ENCODE measurements at places on chromosomes 13 and 19.

GRCh38 chr13:44368062-44368591 is 5.5 kb upstream of the SERP2 start:
- DNase-seq = no peak

DNA sequence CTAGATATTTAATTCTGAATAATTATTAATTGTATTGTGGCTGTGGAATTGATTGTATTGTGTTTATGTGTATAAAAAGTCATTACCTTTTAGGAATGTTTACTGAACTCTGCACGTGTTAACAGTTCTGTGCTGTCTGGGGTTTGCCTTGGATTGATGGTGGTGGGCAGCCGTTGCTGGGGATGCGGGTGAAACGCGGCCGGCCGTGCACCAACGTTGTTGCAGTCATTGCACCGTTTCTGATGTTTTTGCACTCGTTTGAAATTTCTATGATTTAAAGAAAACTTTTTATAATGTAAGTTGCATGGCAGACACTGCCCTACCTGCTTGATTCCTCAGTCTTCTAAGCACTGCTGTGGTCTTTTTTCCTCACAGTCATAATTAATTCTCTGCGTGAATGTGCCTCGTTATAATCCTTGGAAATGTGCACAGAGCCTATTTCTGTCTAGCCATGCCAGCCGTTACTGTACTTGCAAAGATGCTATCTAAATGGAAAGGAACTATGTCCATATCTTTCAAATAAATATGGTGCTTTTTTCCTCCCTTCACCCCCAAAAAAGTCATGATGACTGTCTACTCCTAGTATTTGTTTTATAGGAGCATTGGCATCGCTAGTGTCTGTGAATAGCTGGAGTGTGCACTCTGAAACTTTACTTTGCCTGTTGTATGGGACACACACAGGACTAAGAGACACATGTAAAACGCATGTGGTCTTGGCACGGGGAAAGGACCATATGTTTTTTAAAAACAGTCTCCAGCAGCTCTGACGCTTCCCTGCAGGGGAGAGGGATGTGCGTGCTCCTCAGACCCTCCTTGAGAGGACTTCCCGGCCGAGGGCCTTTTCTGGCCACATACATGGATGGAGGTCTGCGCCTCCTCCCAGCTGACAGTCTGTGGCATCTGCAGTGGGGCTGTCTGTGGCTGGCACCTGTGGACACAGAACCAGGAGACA is 40.7 kb upstream of the MCF2L start:
- DNase-seq = no peak

GRCh38 chr19:54201172-54201701 is 579 bp downstream of the RPS9 start:
- DNase-seq = no peak

- DNase-seq = no peak
These were observed 111.4 kb downstream of the STOML3 start for GRCh38 chr13:38879278-38879677.

DNA sequence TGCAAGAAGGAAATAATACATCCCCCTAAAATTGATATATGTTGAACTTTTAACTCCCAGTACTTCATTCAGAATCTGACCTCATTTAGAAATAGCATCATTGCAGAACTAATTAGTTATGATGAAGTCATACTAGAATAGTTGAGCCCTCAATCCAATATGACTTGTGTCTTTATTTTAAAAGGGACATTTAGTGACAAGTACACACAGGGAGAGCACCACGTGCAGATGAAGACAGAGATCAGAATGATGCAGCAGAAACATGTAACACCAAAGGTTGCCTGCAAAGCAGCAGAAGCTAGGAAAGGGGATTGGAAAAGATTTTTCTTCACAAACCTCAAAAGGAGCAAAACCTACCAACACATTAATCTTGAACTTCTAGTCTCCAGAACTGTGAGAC is 2602.5 kb downstream of the PCDH9 start:
- DNase-seq = no peak

- DNase-seq = no peak
These were observed 99.6 kb upstream of the MCF2L start for GRCh38 chr13:112869202-112870050.

GRCh38 chr13:106570299-106570852 is 2.4 kb upstream of the ARGLU1 start:
- DNase-seq = peak; percentile 52

- DNase-seq = no peak
These were observed 123.1 kb downstream of the CDK8 start for GRCh38 chr13:26377038-26377437.

DNA sequence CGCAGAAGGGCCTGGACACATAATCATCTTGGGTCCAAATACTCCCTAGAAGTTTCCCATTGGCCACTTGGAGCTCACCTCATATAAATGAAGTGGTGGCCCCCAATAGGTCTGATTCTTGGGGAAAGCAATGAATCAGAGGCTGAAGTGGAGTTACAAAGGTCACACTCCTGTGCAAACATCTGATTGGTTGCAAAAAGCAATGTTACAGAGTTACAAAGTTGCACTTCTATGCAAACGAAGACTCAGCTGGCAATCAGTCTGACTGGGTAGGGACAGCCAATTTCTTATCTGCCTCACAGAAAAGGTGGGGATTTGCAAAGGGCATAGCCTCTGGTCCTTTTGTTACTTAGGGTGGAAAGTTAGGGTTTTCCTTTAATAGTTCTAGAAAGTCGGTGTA is 1.8 kb upstream of the GPR180 start:
- DNase-seq = no peak

GRCh38 chr13:61685682-61686012 is 270.0 kb upstream of the PCDH20 start:
- no peak for DNase-seq

DNA sequence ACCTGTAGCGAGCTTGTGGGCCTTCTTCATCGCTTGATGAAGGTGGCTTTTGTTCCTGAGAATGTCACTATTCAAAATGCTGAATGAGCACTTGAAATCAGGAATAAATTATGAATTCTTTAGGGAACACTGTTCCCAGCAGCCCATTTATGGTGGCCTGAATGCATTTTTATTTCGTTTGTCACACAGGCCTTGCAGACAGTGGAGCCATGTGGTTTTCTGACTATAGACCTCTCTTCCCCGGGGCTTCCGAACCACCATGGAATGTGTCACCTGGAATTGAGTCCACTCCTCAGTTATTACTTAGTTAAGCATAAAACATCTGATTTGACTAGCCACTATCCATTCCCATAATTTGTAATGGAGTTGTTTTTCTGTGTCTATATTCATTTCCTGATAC is 396.9 kb downstream of the IRS2 start:
- no peak for DNase-seq

DNA sequence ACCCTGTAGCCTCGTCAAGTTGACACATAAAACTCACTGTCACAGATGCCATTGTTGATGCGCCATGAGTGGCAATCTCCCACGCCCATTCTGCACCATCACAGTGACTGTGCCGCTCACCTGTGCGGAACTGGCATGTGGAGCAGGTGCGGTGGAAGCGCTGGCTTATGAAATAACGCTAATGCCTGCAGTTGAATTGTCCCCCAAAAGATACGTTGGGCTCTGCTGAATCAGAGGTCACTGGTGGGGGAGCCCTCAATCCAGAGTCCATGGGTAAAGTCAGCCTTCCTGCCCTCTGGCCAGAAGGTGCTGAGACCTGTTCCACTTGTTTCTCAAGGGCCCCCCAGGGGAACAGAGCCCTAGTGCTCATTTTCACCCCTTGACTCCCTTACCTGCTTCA is 2.9 kb upstream of the ARHGEF7 start:
- DNase-seq = no peak

DNA sequence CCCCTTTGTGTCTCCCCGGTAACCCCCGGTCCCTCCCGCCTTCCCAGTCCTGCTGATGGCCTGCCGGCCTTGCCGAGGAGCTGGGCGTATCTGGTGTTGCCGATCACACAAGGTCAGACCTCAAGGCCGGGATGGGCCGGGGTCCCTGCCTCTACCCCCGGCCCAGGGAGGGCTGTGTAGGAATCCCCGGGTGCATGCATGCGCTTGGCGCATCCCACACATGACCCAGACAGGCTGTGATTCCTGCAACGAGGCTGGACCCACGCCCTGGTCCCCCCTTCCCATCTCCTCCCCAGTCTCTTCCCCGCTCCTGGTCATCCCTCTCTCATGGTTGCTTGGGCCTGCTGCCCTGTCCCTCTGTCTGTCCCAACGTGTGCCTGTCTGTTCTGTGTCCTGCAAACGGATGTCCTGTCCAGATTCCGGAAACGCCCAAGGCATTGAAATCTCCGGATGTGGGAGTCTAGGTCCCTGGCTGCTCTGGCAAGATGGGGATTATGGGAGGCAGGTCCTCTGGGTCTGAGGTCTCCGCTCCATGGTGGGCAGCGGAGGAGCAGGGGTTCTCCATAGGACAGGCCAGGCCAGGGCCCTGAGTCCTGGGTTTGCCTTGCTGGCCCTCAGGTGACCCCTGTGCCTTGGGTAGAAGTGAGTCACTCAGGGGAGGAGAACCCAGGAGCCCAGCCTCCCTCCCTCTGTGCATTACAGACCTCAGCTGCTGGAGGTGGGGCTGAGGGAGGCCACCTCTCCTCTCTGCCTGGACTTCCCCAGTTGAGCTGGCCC is 1.6 kb downstream of the PKN1 start:
- no peak for DNase-seq

- DNase-seq = no peak
These were observed 11.8 kb downstream of the PEPD start for GRCh38 chr19:33509774-33510173.

- DNase-seq = no peak
These were observed 135.2 kb downstream of the EFNB2 start for GRCh38 chr13:106400289-106400688.

DNA sequence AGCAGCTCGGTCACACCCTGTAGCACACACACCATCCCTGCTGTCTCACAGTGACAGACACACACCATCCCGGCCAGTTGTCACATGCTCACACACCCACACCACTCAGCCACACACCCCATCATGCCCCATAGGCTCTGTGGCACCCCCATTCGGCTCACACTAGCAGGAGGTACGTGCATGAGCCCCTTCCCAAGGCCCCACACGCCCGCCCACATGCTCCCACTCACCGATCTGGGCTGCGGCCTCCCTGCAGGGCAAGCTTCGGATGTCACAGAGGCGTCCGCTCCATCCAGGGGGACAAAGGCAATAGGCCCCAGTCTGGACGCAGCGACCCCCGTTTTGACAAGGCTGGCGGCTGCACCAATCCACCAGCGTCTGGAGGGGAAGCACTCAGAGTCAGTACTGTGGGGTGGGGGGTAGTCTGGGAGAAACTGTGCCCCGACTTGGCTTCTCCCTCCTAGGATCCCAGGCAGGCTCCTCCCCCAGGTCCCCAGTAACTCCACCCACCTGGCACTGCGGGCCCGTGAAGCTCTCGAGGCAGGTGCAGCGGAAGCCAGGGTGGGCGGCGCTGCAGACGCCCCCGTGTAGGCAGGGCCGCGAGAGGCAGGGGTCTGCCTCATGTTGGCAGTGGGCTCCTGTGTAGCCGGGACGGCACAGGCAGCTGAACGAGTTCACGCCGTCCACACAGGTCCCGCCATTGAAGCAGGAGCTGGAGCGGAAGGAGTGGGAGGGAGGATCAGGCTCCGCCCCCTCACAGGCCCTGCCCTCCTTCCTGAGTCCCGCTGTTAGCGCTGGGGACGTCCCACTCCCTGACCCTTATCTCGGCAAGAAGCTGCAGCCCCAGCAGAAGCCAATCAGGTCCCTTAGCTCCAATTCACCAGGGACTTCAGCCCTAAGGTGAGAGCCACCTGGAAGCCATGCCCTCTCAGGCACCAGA is 20.1 kb downstream of the NOTCH3 start:
- DNase-seq = no peak

DNA sequence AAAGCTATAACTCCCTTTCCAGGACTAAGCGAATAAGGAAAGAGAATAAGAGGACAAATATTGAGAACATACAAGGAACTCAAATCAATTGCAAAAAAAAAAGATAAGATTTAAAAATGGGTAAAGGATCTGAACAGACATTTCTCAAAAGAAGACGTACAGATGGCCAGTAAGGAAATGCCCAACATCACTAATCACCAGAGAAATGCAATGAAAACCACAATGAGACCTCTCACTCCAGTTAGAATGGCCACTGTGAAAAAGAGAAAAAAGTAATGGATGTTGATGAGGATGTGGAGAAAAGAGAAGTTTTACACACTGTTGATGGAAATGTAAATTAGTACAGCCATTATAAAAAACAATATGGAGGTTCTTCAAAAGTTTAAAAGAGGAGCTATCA is 63.8 kb downstream of the VWA8 start:
- DNase-seq = no peak

DNA sequence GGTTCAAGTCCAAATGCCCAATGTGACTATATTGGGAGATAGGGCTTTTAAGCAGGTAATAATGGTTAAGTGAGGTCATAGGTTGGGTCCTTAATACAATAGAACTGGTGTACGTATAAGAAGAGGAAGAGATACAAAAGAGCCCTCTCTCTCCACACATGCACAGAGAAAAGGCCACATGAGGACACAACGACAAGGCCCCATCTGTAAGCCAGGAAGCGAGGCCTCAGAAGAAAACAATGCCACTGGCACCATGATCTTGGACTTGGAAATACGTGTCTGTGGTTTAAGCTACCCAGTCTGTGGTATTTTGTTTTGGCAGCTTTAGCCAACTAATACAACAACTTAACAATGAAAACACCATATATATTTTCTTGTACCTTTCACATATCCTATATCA is 23.4 kb upstream of the RFC3 start:
- DNase-seq = no peak

DNA sequence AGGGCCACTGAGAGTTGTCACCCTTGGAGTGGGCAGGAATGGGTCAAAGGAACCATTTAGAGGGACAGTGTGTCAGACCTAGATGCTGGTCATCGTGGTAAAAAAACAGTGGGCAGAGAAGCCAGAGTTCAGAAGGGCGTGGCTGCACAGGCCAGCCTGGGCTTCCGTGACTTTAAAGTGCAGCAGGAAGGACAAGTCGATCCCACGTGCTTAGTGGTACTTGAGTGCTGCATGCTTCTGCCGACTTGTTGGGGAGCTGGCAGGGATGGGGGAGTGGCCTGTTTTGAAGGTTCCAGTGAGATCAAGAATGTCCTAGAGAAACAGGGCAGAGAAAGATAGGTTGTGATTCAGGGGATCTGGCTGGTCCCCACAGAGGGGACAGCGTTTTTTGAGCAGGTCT is 17.0 kb downstream of the LYL1 start:
- no peak for DNase-seq

GRCh38 chr19:42252365-42253244 is 2.3 kb downstream of the ERF start:
- DNase-seq = no peak

DNA sequence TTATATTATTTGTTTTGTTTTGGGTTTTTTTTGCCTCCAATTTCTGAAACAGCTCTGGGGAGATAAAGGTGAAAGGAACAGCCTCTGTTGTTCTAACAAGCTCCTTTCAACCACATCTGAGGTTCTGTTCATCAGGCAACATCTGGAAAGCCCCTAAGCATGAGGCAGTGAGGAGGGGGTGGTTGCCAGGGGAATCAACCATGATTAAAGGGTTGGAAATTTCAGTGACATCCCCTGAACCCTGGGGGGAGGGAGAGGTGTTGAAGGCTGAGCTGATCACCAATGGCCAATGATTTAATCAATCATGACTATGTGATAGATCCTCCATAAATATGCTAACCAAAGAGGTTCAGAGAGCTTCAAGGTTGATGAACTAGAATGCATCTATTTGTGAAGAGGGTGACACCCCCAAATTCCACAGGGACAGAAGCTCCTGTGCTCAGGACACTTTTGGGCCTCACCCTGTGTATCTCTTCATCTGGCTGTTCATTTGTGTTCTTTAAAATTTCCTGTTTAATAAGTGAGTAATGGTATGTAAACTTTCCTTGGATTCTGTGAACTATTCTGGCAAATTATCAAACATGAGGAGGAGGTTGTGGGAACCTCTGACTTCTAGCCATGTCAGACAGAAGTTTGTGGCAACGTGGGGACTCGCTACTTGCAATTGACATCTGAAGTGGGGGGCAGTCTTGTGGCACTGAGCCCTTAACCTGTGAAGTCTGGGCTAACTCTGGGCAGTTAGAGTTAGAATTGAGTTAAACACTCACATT is 221.3 kb downstream of the NHLRC3 start:
- peak; percentile 20 for DNase-seq

Data from stimulated activated CD4-positive, alpha-beta T cell treated with anti-CD3 and anti-CD28 coated beads, Interleukin-4, amount 100 ng/mL, for 4 hours (primary cell).